ENCODE measurements at places on chromosomes 16 and 17.
A peak's percentile ranks its signal among the peaks of the same experiment; 100 is the strongest.

DNA sequence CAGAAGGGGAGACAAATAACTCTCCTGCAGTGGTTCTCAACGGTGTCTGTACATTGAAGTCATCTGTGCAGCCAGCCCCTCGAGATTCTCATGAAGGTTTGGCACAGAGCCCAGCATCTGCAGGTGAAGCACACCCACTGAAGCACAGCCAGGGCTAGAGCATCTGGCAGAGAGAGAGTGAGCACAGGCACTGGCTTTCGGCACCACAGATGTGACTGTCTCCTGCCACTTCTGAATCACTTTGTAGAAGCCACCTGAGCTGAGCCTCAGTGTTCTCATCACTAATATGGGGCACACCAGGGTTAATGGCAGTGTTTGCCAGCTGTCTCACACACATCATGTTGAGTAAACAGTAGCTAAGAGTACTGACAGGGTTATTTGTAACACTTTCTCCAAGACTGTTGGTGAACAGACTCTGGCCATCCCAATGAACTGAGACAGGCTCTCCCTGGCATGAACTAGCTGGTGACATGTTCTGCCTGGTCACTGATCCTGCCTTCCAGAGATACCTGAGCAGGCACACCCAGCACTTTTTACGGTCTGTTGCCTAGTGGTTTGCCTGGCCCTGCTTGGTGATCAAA, 10.9 kb downstream of the HSPB9 start:
- DNase-seq, result no peak

DNA sequence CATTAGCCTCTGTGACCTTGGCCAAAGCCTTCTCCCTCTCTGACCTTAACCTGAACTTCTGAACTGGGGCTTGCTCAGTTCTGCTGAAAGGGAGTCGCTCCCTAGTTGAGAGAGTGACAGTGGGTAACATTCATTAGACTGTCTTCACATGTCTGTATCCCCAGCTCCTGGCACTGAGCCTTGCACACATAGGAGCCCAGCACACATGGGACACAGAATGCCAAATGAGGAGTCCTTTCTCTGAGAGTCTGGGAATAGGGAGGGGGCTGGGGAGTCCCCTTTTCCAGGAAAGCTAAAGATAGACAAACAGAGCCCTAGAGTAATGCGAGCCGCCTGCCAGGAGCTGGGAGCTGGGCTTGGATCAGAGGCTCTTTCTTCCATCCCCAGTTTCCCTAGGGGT, 2.5 kb downstream of the TAC4 start:
- DNase-seq, result no peak

DNA sequence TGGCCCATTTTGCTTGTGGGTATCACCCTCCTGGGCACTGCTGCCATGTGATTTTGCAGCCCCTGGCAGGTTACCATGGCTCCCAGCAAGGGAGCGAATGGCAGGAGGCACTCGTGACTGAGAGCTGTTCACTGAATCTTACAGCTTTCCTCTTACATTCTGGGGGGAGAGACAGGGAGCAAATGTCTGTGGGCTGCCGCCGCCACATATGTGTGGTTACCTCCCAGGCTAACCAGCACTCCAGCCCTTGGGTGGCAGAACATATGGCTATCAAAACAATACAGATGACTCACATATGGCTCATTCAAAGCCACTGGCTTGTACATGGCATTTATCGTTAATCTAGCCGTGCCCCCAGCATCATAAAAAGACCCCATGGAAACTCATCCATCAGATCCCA, 19.8 kb downstream of the GTF3C1 start:
- no peak for DNase-seq

DNA sequence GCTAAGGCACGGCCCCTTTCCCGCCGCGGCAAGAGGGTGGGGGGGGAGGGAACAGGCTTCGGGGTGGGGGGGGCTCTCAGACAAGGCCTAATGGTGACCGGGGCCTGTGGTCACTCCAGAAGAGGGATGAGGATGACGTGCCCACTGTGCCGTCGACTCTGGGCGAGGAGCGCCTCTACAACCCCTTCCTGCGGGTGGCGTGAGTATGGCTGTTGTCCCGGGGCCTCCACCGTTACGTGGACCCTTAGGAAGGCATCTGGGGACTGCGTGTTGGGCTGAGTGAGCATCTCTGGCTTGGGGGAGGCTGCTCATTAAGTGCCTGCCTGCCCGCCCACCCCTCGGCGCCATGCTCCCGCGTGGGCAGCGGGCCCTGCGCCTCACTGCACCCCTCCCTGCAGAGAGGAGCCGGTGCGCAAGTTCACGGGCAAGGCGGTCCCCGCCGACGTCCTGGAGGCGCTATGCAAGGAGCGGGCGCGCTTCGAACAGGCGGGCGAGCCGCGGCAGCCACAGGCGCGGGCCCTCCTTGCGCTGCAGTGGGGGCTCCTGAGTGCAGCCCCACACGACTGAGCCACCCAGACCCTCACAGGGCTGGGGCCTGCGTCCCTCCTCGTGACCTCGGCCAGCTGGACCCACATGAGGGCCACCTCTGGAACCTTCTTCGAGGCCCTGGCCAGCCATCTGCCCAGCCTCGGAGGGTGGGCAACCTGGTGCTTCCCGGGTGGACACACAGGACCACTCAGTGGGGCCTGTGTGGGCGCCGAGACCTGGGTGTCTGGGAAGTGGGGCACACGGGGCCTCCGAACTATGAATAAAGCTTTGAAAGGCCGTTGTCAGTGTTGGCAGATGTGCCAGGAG, 2.2 kb downstream of the HAGHL start:
- DNase-seq, result no peak

DNA sequence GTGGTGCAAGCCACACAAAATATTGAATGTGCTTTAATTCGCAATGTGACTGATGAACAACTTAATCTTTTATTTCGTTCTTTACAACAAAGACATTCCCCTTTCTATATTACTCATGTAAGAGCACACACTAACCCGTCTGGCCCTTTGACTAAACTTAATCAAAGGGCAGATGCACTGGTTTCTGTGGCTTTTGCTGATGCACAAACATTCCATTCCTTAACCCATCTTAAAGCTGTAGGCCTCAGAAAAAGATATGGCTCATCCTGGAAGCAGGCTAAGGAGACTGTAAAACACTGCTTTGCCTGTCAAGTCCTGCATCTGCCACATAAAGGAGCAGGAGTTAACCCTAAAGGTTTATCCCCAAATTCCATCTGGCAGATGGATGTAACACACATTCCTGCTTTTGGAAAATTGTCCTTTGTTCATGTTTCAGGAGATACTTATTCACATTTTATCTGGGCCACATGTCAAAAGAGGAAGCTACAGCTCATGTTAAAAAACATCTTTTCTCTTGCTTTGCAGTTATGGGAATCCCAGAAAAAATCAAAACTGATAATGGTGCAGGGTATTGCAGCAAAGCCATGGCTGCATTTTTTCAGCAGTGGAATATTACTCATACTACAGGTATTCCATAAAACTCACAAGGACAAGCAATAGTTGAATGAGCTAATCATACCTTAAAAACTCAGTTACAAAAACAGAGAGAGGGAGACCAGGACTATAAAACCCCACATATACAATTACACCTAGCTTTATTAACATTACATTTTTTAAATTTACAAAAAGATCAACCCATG, 137.2 kb downstream of the AHSP start:
- no peak for DNase-seq

- no peak for DNase-seq
Measured at GRCh38 chr16:87464691-87465300, 28.0 kb downstream of the ZCCHC14 start.

DNA sequence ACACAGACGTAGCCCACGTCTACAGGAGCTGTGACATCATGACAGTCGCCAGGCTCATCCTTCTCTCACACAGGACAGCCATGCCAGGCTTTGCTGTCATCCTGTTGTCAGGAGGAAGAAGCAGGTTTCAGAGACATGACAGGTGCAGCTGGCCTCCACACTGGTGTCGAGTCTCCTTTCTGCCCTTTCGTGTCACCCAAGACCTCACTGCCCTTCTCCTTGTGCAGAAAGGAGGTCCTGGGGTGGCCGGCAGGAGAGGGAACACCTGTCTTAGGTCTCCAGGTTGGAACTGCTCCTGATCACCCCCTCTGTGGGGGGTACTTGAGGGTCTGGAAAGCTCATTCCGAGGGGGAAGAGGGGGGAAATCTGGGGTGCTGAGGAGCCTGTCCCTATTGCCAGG, 41.6 kb upstream of the IRF8 start:
- no peak for DNase-seq

DNA sequence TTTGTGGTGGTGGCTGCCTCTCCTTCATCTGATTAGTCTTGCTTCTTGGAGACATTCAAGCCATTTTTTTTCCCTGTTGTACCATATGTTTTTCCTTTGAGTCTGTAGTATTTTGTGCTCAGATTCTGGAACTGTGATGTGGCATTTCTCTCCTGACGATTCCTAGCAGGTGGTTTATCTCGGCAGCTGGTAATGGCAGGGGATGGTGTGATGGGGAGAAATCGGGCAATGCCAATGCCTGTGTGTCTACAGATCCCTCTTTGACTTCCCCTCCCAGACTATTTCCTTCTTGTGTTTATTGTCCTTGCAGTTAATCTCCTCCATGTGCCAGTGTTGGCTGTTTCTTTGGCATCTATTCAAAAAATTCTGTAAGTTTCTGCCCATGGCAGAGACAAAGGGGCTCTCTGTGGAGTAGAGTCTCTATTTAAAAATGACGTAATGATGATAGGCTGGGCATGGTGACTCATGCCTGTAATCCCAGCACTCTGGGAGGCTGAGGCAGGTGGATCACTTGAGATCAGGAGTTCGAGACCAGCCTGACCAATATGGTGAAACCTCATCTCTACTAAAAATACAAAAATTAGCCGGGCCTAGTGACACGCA, 90.2 kb upstream of the ERCC4 start:
- DNase-seq, result no peak

- DNase-seq, result no peak
Measured at GRCh38 chr17:38896346-38896954, 26.6 kb downstream of the LASP1 start.

GRCh38 chr17:10754109-10754508, 24.3 kb upstream of the TMEM220 start:
- DNase-seq, result peak; percentile 66

DNA sequence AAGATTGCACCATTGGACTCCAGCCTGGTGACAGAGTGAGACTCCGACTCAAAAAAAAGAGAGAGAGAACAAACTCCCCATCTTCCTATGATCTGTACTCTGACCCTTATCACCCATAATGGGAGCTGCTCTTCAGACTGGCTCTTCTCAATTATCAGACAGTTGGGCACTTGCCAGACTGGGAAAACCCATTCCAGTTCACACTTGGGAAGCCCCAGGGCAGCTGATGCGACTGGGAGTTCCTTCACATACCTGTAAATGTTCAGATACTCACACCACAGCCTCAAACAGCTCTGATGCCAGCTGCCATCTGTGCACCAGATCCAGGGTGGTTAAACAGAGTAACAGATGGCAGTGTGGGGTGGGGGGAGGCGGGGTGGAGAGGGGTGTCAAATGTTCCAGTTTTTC, 23.8 kb upstream of the TMEM101 start:
- DNase-seq, result no peak

GRCh38 chr17:4267402-4267801, 3.6 kb upstream of the ANKFY1 start:
- DNase-seq, result no peak

GRCh38 chr17:27226611-27227230, 67.2 kb upstream of the WSB1 start:
- no peak for DNase-seq

GRCh38 chr17:76585649-76586593, at the start of gene ST6GALNAC2:
TSS of gene ST6GALNAC2 (minus strand) at chr17:76585860. CDS start at chr17:76585808, 52 bp downstream.
- peak; percentile 34 for DNase-seq

- DNase-seq, result no peak
Measured at GRCh38 chr16:67458121-67458641, 22.8 kb downstream of the ATP6V0D1 start.

GRCh38 chr16:4624827-4625559, 367 bp downstream of the MGRN1 start:
- DNase-seq, result peak; percentile 72

- no peak for DNase-seq
Measured at GRCh38 chr17:19873346-19873745, 5.6 kb upstream of the ULK2 start.

GRCh38 chr16:57203451-57203850, 17.3 kb downstream of the RSPRY1 start:
- DNase-seq, result no peak

DNA sequence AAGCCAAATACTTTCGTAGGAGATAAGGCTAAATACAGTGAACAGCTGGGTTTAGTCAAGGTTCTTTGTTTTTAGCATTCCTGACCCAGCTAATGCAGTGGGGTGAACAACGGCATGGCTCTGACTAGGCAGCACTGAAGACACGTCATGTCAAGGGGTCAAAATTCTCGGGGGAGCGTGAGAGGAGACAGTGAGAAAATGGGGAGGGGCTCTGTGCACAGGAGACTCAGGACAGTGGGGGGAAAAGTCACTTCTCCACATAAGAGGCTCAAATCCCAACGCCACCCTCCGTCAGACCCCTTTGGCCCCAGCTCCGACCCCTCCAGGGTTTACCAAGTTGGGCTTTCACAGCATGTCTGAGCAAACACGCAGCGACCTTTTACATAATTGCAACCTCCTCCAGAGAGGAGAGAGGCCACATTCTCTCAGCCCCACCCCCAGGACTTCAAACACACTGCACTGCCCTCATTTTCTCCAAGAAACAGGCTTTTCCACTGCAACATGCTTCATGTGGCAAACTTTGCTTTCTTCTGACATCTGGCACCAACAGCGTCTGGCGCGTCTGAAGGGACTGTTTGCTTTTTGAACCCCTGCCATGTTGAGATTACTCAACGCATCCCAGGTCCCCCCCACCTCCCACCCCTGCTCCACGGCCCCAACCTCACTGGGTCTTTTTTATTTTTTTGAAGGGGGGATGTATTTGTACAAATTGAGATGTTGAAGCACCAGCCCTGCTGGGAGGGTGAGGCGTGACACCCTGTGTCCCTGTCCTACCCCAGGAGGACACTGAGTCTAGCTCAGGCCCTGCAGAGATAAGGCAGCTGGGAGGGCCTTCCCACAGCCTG, 30.0 kb downstream of the AXIN2 start:
- peak; percentile 62 for DNase-seq

GRCh38 chr17:47634870-47635269, 14.8 kb upstream of the KPNB1 start:
- DNase-seq, result no peak

GRCh38 chr17:15654886-15655561, 29.1 kb downstream of the TRIM16 start:
- DNase-seq, result peak; percentile 34

DNA sequence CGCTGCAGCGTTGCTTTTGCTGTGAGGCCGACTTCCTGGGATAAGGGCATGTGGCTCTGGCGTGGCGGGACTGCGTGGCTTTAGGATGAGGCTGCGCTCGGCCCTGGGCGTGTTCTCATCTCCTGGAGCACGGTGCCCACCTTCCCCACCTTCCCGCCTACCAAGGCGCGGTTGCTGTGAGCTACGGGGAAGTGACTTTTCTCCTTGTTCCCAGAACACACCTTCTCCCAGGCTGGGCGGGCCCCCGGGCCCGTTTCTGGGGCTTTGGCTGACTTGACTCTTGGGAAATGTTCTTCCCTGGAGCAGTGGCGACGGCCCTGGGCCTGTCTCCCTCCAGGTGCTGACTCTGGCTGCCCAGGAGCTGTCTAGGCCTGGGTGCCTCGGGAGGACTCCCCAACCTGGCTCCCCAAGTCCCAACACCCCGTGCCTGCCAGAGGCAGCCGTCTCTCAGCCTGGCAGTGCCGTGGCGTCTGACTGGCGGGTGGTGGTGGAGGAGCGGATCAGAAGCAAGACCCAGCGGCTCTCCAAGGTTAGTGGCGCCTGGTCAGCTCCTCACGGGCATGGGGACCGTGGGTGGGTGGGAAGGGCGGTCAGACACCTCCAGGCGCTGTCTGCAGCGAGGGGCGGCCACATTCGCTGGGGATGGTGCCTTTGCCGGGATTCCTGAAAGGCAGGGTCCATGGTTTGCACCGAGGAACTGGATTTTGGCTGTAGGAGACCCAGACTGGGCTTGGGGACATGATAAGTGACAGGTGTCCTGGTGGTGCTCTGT, 12.1 kb downstream of the TELO2 start:
- no peak for DNase-seq

Data from HAP-1 (cell line).